ENCODE measurements at places on chromosomes 3 and 15.

DNA sequence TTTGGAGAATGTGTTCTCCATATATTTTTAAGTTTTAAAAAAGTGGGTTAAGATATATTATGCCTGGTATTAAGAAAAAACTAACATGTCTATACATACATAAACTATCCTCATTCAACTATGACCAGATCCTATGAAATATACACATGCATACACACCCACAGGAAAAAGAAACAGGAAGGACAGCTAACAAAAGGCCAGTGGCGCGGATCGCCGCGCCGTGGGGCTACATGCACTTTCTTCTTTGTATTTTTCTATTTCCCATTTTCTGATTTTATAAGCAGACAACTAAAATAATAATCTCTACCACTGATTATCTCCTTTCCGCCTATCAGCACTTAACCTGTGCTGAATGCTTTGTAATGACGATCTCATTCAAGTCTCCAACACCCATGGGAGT lies 160.1 kb downstream of the OR4M2 start:
- no peak for DNase-seq

DNA sequence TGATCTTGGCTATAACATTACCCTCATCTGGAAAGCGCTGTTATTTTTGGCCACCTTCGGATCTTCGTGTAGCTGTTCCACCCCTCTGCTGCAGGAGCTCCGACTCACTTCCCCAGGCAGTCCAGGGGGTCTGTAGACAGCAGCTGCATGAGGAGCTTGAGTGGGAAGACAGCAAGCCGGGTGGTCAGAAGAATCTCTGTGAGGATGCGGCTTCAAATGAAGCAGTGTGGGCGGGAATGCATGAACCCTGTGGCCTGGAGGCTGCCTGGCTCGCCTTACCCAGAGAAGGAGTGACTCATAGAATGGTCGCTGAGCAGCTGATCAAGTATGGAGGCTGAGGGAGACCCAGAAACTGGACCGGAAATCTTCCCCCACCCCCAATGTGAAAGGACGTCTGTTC lies 45.2 kb upstream of the NR2F2 start:
- DNase-seq, result no peak

DNA sequence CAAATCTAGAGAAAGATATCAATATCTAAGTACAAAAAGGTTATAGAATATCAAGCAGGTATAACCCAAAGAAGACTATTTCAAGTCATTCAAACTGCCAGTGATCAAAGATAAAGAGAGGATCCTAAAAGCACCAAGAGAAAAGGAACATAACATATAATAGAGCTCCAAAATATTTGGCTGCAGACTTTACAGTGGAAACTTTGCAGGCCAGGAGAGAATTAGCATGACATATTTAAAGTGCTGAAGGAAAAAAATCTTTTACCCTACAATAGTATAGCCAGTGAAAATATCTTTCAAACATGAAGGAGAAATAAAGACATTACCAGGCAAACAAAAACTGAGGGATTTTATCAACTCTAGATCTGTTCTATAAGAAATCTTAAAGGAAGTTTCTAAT lies 254.3 kb upstream of the ARHGEF26 start:
- no peak for DNase-seq

- DNase-seq, result no peak
These were observed 58.8 kb downstream of the NPAP1 start for GRCh38 chr15:24734396-24734795.

GRCh38 chr3:69547461-69547880 lies 161.6 kb upstream of the FRMD4B start:
- no peak for DNase-seq

- no peak for DNase-seq
These were observed 53.4 kb downstream of the BTLA start for GRCh38 chr3:112445839-112446238.

- DNase-seq, result no peak
These were observed 808.7 kb downstream of the GRM7 start for GRCh38 chr3:7669641-7670040.
